ENCODE measurements at places on chromosomes 12 and 14.
A peak's percentile ranks its signal among the peaks of the same experiment; 100 is the strongest.

DNA sequence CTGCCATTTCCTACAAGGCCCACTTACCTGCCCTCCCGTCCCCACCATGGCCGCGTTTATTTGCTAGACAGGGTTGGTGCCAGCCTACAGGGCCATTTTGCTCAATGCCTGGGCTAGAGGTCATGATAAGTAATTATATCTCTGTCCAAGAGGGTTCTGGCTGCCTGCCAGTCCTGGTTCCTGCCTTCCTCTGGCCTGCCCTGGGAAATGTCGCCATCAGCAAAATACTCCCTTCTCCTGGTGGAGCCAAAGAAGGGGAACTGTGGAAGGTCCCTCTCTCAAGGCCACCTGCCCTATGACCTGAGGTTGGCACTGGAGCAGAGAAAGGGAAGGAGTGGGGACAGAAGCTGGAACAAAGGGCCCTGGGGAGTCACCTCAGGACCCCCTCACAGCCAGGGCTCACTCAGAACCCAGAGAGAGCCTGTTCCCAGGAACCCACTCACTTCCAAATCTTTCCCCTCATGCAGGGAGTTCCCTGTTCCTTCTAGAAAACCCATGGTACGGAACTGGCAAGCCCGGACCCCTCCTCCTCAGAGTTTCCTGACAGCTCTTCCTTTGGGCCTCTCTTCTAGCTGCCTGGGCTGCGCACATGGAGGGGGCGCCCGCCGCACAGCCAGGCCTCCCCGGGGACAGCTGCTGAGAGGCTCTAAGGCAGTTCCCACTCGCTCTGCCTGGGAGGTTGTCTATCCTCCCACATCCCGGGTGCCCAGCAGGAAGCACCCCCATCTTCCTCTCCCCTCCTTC is 280.5 kb downstream of the DPF3 start:
- DNase-seq: no peak

GRCh38 chr12:14982991-14983390 is 10.1 kb downstream of the PDE6H start:
- DNase-seq: peak; percentile 29

- no peak for DNase-seq
Observed at GRCh38 chr14:95663226-95663797, 22.9 kb upstream of the TCL1B start.

- DNase-seq: no peak
Observed at GRCh38 chr12:56831936-56832335, 68.8 kb downstream of the HSD17B6 start.

DNA sequence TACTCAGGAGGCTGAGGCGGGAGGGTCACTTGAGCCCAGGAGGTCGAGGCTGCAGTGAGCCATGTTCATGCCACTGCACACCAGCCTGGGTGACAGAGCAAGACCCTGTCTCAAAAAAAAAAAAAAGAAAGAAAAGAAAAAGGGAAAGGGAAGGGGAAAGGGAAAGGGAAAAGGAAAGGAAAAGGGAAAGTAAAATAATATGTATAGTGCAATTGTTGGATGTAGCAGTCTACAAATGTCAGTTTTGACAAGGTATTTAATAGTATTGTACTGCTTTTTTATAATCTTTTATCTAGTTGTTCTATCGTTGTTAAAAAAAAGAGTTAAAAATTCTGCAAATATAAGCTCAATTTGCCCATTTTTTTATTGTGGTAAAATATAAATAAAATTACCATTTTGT is 67.3 kb downstream of the SLC2A13 start:
- DNase-seq: no peak

DNA sequence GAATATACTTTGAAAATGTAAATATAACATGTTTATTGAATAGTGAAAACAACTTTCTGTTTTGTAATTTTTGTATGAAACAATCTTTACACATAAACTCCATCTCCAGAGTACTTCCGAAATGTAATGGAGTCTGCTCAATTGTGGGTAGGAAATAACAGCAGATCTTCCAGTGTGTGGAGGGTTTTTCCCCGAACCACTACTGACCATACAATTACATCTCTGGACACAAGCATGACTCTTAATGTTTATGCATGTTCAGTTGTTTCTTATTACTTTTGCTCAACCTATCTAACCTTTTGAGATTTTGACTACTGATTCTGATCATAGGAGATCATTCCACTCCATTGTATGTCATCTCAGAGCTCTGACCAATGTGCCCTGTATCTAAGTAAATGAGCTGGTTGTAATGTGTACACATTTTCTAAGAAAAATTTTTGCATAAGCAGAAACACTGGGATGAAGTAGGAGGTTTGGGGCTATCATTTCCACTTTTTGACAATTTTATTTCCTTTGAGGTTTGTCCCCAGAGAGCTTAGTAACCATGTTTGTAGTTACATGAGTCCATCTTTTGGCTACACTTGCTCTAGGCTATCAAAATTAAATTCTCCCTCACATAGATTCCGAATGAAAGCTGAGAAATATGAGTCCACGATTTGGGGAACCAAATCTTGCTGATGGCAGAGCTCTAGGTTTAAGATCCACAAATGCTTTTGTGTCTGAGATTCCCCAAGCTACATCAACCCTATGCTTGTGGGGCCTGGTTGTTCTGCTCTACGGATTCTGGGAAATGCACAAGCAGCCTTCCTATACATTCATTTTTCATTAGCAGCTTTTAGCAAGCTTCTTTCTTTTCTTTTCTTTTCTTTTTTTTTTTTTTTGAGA is 21.4 kb upstream of the CLEC4D start:
- no peak for DNase-seq

GRCh38 chr14:75831455-75831854 is 150.3 kb downstream of the TGFB3 start:
- no peak for DNase-seq

- DNase-seq: no peak
Observed at GRCh38 chr14:40317690-40318089, 885.5 kb upstream of the FBXO33 start.

- no peak for DNase-seq
Observed at GRCh38 chr14:90062822-90063539, 1.2 kb downstream of the KCNK13 start.

DNA sequence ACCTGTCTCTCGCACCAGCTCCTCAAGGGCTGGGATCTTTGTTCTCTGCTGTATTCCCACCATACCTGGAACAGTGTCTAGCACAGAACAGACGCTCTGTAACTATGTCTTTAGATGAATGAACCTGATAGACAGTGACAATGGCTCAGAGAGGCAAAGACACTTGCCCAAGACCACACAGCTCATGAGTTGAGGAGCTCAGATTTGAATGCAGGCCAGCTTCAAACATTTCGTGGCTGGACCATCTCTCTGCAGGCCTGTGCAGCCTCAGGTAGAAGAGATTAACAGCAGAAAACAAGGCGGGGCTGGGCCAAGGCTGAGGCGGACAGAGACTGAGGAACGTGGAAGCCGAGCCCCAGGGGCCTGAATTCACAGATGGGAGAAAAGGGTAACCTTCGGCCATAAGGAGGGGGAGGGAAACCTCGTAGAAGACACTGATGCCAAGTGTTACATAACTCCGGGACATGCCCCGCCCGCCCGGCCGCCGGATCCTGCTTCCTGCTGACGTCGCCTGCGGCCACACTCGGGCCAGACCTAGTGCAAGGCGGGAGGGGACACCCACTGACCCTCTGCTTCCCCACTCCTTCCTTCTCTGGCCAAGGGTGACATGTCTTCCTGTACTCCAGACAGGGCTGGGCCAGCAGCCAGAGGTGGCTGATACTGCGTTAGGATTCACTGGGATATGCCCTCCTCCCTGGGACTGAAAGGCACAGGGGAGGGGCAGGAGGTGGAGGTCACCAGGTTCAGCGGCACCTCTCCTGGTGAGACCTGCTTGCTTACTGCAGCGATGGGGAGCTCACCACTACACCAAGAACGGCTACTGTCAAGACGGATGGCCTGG is 86.8 kb downstream of the RFLNA start:
- no peak for DNase-seq

GRCh38 chr12:51850965-51851299 is 2.4 kb upstream of the FIGNL2 start:
- DNase-seq: no peak

- DNase-seq: no peak
Observed at GRCh38 chr14:77011245-77011644, 17.3 kb downstream of the IRF2BPL start.

DNA sequence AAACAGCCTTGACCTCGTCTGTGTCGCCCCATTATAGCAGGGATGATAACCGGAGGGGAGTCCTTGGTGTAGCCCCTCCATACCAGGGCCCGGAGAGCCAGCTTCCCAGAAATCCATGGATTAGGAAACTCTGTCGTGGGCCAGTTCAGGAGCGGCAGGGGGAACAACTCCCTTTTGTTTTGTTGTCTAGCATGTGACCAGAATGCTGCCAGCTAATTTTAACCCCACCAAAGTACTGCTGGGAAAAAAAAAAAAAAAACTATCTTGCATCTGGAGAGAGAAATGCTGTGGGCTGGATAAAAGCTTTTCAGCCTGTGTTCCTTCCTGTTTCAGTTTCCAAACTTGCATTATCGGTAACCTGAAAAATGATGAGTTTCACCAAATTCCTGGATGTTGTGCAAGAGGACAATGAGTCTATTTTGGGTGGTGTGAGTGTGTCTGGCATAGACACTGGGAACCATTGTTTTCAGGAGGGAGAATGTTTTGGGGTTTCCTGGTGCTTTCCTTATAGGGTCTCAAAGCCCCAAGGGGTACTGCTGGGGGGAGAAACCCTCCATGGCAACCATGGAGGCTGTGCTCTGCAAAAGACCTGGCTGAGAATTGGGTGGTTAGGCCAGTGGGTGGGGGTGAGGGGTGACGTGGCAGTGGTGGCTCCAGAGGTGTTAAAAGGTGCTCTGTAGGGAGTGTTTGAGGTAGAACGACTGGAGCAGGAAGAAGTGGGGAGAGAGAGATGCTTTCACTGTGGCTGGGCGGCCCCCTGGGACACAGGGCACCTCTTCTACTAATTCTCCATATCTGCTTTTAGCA is 14.9 kb upstream of the IRF2BPL start:
- DNase-seq: peak; percentile 54

- DNase-seq: no peak
Observed at GRCh38 chr12:19896534-19896933, 457.2 kb downstream of the AEBP2 start.

DNA sequence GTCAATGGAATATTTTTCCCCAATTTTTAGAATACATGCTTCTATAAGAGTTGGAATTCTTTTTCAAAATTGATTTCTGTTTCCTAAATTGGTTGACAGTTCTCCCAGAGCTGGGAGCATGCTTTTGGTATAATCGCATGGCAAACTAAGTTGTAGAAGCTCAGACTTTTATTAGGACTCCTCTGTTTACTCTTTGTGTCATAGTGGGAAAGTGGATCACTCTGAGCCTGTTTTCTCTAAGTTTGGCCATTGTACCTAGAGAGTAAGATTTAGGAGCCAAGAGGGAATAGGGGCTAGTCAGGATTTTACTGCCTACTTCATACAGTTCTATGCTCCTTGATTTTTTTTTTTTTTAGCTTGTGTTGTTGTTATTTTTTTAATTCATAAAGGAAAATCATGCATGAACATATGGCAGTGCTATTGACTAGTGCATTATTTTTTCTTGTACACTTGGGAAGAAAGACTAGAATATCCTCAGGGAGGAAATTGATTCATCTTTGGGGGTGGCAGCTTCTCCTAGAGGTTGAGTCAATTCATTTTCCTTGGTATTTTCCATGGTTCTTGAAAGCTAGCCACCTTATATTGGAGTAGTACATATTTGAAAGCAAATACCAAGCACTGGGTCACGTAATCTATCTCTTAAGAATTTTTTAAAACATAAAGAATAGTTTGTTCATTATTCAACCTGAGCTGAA is 77.7 kb upstream of the TRAF3 start:
- no peak for DNase-seq

Data from B cell (primary cell).